ENCODE measurements at places on chromosomes 16 and 17.

GRCh38 chr16:30069611-30070462 lies 4.3 kb downstream of the ALDOA start:
- DNase-seq = no peak

DNA sequence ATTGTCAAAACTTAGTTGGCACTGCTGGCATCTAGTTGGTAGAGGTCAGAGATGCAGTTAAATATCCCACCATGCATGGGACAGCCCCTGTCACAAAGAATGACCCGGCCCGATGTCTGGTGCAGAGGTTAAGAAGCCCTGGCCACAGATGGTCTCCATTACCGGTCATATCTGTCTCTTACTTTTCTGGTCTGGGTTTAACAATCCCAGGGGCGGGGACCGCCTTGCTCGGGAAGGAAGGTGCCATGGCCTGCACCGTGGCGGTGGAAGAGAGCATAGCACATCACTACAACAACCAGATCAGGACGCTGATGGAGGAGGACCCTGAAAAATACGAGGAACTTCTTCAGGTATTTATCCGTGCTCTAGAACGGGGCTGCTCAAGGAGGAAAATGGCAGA lies 8.1 kb downstream of the COQ7 start:
- DNase-seq = no peak

DNA sequence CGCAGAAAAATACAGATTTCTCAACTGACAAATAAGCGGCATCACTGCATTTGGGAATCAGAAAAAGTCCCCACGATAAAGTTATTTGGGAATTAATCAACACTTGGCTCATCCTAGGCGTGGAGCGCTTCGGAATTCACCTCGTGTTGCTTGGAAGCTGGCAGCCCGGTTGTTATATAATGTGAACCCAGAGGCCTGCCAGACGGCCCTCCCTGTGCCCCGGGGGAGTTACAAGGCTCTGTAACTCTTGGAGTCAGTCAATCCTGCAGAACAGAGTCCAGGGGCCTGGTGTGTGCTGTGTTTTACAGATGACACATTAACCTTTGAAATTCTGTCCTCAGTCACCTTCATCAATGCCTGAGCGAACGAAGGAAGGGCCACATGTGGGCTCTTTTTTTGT lies 111.1 kb downstream of the PITPNC1 start:
- DNase-seq = no peak

GRCh38 chr16:66250686-66251431 lies 115.6 kb upstream of the CDH5 start:
- no peak for DNase-seq

- no peak for DNase-seq
These were observed 3.6 kb downstream of the FOXN1 start for GRCh38 chr17:28509789-28510188.

GRCh38 chr16:46884513-46885293 lies 541 bp downstream of the GPT2 start:
- no peak for DNase-seq

- no peak for DNase-seq
These were observed 76.0 kb downstream of the EMP2 start for GRCh38 chr16:10504404-10504885.

DNA sequence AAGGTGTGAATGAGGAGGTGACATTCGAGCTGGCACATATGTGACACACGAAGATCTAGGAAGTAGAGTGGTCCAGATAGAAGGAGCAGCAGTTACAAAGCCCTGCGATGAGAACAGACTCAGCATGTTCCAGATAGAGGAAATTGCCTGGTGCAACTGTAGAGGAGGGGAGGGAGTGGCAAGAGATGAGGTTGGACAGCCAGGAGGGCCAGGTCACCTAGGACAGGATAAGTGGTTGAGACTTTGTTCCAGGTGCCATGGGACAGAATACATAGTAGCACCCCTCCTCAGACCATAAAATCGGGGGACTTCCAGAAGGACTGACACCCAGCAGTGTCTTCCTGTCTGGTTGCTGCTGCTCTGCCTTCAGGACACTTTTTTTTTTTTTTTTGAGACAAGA lies 11.0 kb upstream of the CENPT start:
- no peak for DNase-seq

DNA sequence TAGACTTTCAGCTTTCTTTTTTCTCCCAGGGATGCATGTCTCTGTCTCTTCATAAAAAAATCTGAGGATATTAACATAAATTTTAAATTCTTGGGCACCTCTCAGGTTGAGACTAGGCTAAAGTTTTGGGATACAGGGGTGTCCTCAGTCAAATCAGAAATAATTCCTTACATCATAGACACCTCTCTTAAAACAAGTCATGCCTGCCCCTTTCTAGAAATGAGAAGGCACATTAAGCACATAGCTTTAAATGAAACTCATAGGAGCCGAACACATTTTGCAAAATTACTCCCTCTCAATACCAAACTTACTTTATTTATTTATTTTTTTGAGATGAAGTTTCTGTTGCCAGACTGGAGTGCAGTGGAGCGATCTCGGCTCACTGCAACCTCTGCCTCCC lies 67.3 kb upstream of the BCAR1 start:
- no peak for DNase-seq

DNA sequence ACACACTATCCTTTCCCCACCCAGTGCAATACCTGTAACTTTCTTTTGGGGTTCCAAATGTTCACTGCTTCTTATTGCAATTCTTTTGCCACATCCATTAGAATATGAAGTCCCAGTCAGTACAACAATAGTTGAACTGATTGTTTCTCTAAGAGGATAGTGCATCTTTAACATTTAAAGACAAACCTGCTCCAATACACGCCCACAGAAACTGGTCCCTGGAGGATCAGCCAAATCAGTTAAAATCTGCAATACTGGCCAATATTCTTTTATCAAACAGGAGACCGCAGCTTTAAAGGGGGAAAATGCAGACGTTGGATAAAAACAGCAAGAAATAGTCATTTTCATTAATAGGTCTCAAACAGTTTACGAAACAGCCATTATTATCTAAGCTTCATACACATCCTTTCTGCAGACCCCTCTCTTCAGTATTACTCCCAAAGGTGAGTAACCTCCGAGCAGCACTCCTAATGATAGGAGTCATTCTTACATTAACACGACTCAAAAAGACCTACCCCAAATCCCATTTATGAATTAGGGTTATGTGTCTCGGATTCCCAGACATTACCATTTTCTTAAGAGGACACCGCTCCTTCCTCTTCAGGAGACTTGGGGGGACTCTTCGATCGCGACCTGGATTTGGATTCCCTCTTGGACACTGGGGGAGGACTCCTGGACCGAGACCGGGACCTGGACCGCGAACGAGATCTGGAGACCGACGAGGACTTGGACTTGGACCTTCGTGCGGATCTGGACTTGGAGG lies 1.4 kb downstream of the SRSF2 start:
- DNase-seq = no peak

- no peak for DNase-seq
These were observed 2.4 kb downstream of the NUP93 start for GRCh38 chr16:56732366-56732765.

GRCh38 chr16:75491876-75492275 lies 3.4 kb downstream of the CHST6 start:
- no peak for DNase-seq

DNA sequence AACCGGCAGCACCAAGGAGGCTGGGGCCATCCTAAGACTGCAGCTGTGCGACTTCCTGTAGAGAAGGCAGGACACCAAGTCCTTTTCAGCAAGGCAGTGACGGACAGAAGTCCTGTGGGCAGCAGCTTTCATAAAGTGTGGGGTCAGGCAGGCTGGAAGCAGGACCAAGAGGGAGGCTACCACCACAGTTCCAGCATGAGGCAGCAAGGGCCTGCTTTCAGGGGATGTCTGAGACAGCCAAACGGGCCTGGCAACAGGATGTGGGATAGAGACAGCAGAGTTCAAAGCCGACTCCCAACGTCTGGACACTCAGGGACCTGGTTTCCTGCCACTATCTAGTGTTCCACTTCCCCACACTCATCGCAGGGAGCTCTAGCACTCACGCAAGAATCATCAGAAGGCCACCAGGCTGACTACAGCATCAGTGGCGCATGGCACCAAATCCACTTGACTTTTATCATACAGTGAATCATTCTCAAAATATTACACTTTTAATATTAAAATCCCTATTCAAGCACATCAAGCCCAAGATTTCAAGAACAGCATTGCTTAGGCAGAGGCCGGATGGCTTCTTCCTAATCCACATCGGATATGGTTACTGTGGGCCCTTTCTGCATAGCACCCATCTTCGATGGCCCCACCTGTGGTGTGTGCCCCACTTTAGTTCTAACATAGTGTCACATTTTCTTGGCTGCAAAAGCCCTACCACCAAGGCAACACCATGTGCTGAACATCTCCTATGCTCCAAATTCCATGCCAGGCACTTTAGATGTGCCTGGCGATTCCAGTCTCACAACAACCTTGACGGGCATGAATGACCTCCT lies 5.2 kb downstream of the USP7 start:
- peak; percentile 61 for DNase-seq

- DNase-seq = no peak
These were observed 14.4 kb upstream of the CYTH1 start for GRCh38 chr17:78796517-78796900.

- DNase-seq = no peak
These were observed 71.5 kb upstream of the PLCG2 start for GRCh38 chr16:81707411-81708265.
